ENCODE measurements at places on chromosomes 16 and 17. TPM values are rescaled to one million over a fixed set of nuclear protein-coding genes. Genes with fewer than 3 reads are reported as not detected.

- no peaks in the 10 kb centered on the region for H3K4me1 ChIP-seq
- no peaks in the 10 kb centered on the region for H3K36me3 ChIP-seq
- no peak overlapping the region for H3K27ac ChIP-seq
- DNase-seq = no peak
- no peaks in the 10 kb centered on the region for H3K27me3 ChIP-seq
These were observed 388.0 kb upstream of the CDH8 start for GRCh38 chr16:62424206-62424605.

- H3K27ac ChIP-seq = no peak overlapping the region
- DNase-seq = peak; percentile 71
- peaks cover 2% of the 10 kb centered on the region for H3K27me3 ChIP-seq
- H3K36me3 ChIP-seq = no peaks in the 10 kb centered on the region
- H3K4me1 ChIP-seq = peaks cover 19% of the 10 kb centered on the region
These were observed 66.6 kb upstream of the AXIN2 start for GRCh38 chr17:65627891-65628643.

- no peak overlapping the region for H3K4me3 ChIP-seq
- peaks cover 52% of the 10 kb centered on the region for H3K36me3 ChIP-seq
- peak; percentile 16 for DNase-seq
- H3K4me1 ChIP-seq = peaks cover 13% of the 10 kb centered on the region
These were observed 4.0 kb downstream of the SLC35B1 start for GRCh38 chr17:49703557-49704277.

DNA sequence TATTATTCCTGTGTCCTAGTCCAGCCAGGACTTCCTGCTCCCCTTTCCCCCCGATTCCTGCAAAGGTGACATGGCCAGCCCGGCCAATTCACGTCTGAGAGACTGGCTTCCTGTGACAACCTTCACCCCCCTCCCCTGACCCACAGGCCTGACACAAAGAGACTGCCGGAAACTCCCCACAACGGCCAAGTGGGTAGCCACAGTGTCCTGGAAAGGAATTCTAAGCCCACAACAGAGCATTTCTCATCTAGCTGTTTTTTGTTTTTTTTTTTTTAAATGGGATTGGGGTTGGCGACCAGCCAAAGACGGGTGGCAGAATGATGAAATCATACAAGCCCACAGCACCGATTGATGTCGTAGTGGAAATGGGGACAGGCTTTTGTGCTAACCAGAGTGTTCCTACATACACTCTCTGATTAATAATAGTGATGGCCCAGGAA is 2.8 kb upstream of the XAF1 start:
- peak overlapping the region; percentile 98 for H3K27ac ChIP-seq
- DNase-seq = peak; percentile 93
- no peaks in the 10 kb centered on the region for H3K27me3 ChIP-seq
- no peaks in the 10 kb centered on the region for H3K36me3 ChIP-seq
- peak overlapping the region; percentile 34 for H3K4me3 ChIP-seq

- H3K4me3 ChIP-seq = no peak overlapping the region
- H3K36me3 ChIP-seq = no peaks in the 10 kb centered on the region
- no peaks in the 10 kb centered on the region for H3K4me1 ChIP-seq
These were observed 74.0 kb upstream of the XYLT1 start for GRCh38 chr16:17544785-17545184.

GRCh38 chr17:602436-602835 is 112.2 kb downstream of the VPS53 start:
- H3K27me3 ChIP-seq = no peaks in the 10 kb centered on the region
- no peak for DNase-seq
- no peak overlapping the region for H3K4me3 ChIP-seq
- no peak overlapping the region for H3K27ac ChIP-seq
- H3K4me1 ChIP-seq = peaks cover 20% of the 10 kb centered on the region

GRCh38 chr16:58537124-58537906 is 22.0 kb downstream of the SETD6 start:
- no peaks in the 10 kb centered on the region for H3K4me1 ChIP-seq
- no peak overlapping the region for H3K27ac ChIP-seq

- H3K36me3 ChIP-seq = no peaks in the 10 kb centered on the region
- peaks cover 19% of the 10 kb centered on the region for H3K27me3 ChIP-seq
- no peak overlapping the region for H3K27ac ChIP-seq
These were observed 29.8 kb downstream of the LRRC36 start for GRCh38 chr16:67356396-67356795.

DNA sequence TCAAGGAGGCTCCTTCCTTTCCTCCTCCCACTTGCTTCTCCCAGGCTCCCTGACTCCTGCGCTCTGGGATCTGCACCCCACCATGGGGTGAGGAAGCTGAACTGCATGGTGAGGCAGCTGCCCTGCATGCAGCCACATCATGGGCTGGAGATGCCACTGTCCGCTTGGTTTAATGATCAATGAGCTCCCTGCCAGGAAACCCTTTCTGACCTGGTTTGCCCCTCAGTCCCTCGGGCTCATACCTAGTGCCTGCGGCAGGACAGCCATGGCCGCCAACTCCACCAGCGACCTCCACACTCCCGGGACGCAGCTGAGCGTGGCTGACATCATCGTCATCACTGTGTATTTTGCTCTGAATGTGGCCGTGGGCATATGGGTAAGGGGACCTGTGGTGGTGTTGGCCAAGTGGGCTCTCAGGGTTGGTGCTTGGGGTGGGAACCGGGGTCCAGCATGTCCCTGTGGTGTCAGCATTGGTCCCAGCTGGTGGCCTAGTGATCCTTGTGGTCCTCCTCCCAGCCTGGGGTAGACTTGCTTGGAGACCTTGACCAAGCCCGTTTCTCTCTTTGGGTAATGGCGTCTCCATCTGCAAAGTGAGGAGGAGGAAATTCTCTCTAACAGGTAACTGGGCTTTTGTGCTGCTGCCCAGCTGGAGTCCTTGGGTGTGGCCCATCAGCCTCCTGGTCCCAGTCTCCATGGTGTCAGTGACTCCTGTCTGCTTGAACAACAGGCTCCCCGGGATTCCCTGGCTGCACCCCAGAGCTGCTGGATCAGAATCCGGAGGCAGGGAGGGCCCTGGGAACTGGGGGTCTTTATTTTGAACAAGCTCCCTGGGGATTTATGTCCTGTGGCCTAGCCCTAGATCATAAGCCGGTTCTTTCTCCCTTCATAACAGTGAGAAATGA is at the start of gene SLC5A10:
Gene SLC5A10 (plus strand): TSS at position 225 of the 902 bp plus-strand sequence. CDS start 41 bp downstream, at position 266.
- H3K27me3 ChIP-seq = peaks cover 12% of the 10 kb centered on the region
- no peak for DNase-seq
- no peak within 1 kb of the TSS for H3K27ac ChIP-seq
- H3K36me3 ChIP-seq = no peaks in the 10 kb centered on the region
- no peak within 1 kb of the TSS for H3K4me3 ChIP-seq

DNA sequence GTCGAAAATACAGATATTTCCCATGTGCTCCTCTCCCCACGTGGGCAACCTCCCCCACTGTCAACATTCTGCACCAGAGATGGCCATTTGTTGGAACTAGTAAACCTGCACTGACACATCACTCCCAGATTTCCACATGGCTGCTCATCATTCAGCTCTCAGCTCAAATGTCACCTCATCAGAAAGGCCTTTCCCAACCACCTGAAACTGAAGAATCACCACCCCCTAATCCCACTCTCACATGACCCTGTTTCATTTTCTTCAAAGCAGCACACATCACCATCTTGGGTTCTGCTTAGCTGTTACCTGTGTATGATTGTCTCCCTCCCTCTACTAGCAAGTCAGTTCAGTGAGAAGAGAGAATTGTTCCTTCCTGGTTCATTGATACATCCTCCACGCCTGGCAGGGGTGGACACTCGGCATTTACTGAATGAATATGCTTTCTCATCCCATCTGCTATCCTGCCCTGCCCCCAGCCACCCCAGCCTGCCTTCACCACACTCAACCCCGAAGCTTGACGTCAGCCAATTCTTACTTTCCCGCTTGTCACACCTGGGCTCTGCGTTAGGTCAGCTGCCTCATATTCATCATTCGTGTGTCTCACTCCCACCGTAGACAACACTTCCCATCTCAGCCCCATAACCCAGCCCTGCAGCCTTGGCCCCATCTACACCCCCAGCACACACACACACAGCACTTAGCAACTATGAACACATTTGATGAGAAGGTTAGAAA is 1.5 kb downstream of the C17orf114 start:
- no peak overlapping the region for H3K4me3 ChIP-seq
- peaks cover 4% of the 10 kb centered on the region for H3K4me1 ChIP-seq
- DNase-seq = no peak
- peaks cover 18% of the 10 kb centered on the region for H3K36me3 ChIP-seq
- H3K27me3 ChIP-seq = no peaks in the 10 kb centered on the region

- H3K4me3 ChIP-seq = no peak overlapping the region
- no peaks in the 10 kb centered on the region for H3K36me3 ChIP-seq
- no peak overlapping the region for H3K27ac ChIP-seq
- no peaks in the 10 kb centered on the region for H3K27me3 ChIP-seq
These were observed 50.9 kb upstream of the TEKT3 start for GRCh38 chr17:15392326-15392741.

GRCh38 chr17:50457621-50458020 is 11.1 kb downstream of the CHAD start:
- H3K27ac ChIP-seq = no peak overlapping the region
- H3K36me3 ChIP-seq = no peaks in the 10 kb centered on the region

DNA sequence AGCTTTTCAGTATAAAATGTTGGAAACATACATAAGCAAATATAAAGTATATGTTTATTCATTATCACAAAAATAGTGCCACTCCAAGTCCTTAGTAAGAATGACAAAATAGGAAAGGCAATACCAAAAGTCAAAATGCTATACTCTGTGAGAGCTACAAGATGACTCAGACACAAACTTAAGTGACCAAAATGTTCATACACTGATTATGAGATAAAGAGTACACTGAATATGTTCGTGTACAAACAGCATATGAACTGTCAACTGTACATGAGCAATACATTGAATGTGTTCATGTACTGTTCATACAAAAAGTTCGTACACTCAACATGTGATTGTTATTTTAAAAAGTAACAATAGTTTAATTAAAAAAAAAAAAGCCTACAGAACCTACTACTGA is 103.3 kb downstream of the CA4 start:
- no peaks in the 10 kb centered on the region for H3K27me3 ChIP-seq
- no peaks in the 10 kb centered on the region for H3K36me3 ChIP-seq
- DNase-seq = no peak
- H3K4me3 ChIP-seq = no peak overlapping the region
- peaks cover 13% of the 10 kb centered on the region for H3K4me1 ChIP-seq

GRCh38 chr17:29711588-29712385 is 89.1 kb upstream of the CORO6 start:
- no peaks in the 10 kb centered on the region for H3K4me1 ChIP-seq
- H3K27ac ChIP-seq = no peak overlapping the region
- no peak for DNase-seq
- H3K36me3 ChIP-seq = no peaks in the 10 kb centered on the region
- H3K4me3 ChIP-seq = no peak overlapping the region

DNA sequence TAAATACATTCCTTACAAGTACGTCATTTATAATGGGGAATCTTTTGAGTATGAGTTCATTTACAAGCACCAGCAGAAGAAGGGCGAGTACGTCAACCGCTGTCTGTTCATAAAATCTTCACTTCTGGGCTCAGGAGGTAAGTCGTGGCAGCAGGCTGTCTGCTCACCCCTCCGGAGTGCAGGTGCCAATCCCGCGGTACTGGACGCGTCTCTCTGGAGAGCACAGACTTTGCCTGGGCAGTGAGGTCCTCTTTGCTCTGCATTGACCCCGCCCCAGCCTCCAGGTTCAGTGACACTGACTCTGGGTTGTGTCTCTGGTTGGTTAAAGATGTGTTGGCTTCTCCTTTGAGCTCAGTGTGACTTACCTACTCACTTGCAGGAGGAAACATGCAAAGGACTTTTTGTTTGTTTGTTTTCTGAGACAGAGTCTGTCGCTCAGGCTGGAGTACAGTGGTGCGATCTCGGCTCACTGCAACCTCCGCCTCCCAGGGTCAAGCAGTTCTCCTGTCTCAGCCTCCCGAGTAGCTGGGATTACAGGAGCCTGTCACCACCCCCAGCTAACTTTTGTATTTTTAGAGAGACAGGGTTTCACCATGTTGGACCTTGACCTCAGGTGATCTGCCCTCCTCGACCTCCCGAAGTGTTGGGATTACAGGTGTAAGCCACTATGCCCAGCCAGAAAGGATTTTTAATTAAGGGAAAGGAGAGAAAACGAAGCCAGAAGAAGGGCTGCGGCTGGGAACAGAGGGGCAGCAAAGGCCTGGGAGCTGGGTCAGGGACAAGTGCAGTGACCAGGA is 31.2 kb downstream of the RNF213 start:
- H3K4me1 ChIP-seq = no peaks in the 10 kb centered on the region
- H3K27me3 ChIP-seq = no peaks in the 10 kb centered on the region
- DNase-seq = no peak
- no peak overlapping the region for H3K4me3 ChIP-seq

GRCh38 chr17:27532269-27533263 is 76.3 kb downstream of the KSR1 start:
- H3K4me1 ChIP-seq = peaks cover 28% of the 10 kb centered on the region
- H3K36me3 ChIP-seq = no peaks in the 10 kb centered on the region
- H3K27ac ChIP-seq = no peak overlapping the region
- H3K4me3 ChIP-seq = no peak overlapping the region

- H3K27me3 ChIP-seq = no peaks in the 10 kb centered on the region
- no peak overlapping the region for H3K27ac ChIP-seq
- no peaks in the 10 kb centered on the region for H3K4me1 ChIP-seq
- H3K36me3 ChIP-seq = no peaks in the 10 kb centered on the region
- H3K4me3 ChIP-seq = no peak overlapping the region
These were observed 196.4 kb upstream of the IRX3 start for GRCh38 chr16:54482892-54483574.

- no peak for DNase-seq
- H3K27ac ChIP-seq = no peak overlapping the region
- no peak overlapping the region for H3K4me3 ChIP-seq
- no peaks in the 10 kb centered on the region for H3K4me1 ChIP-seq
- H3K27me3 ChIP-seq = peaks cover 9% of the 10 kb centered on the region
These were observed 58.2 kb downstream of the MYH11 start for GRCh38 chr16:15798671-15799070.

GRCh38 chr16:50251375-50252081 is 14.8 kb upstream of the ADCY7 start:
- peak; percentile 96 for DNase-seq
- H3K36me3 ChIP-seq = no peaks in the 10 kb centered on the region
- H3K27ac ChIP-seq = peak overlapping the region; percentile 28
- no peak overlapping the region for H3K4me3 ChIP-seq

The CCL1 gene
- not detected for total RNA-seq

The AATF gene
- 47.1 TPM for total RNA-seq

The NPB gene
- total RNA-seq = 2.0 TPM

The LGALS9B gene
- total RNA-seq = not detected

The APOH gene
- total RNA-seq = not detected

The SLFN11 gene
- total RNA-seq = 0.25 TPM

The ZFP1 gene
- total RNA-seq = 9.3 TPM

The EME1 gene
- 3.0 TPM for total RNA-seq

The AARS1 gene
- total RNA-seq = 167 TPM

The TBC1D26 gene
- total RNA-seq = 0.14 TPM

The CCDC200 gene
- not detected for total RNA-seq

The ARL5C gene
- total RNA-seq = not detected

The WFDC1 gene
- not detected for total RNA-seq
